ENCODE measurements at places on chromosomes 2 and 18. TPM values are rescaled to one million over a fixed set of nuclear protein-coding genes. Genes with fewer than 3 reads are reported as not detected.

- no peak overlapping the region for H3K27ac ChIP-seq
- peaks cover 2% of the 10 kb centered on the region for H3K27me3 ChIP-seq
- no peak for DNase-seq
Observed at GRCh38 chr2:9299161-9300100, 92.8 kb downstream of the ASAP2 start.

DNA sequence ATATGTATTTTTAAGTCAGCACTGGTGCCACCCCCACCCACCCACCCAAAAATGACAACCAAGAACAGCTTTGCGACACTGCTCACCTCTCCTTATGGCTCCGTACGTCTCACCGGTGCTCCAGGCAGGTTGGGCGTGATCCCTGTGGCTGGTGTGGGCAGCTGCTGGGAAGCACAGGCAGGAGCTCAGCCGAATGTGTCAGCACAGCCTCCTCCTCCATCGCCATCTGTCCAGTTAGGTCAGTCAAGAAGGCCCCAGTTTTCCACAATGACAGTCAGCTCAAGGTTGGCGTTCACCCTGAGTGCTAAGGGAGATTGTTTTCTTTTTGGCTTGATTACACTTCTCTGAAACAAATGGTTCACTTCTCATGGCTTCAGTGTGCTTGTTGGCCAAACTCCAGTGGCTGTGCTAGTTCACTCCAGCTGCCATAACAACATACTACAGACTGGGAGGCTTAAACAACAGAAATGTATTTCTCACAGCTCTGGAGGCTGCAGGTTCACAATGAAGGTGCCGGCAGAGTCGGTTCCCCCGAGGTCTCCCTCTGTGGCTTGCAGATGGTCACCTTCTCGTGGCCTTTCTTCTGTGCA is 30.2 kb downstream of the AMER3 start:
- H3K27ac ChIP-seq, result no peak overlapping the region
- H3K36me3 ChIP-seq, result no peaks in the 10 kb centered on the region
- H3K4me1 ChIP-seq, result no peaks in the 10 kb centered on the region
- no peak overlapping the region for H3K4me3 ChIP-seq

Gene RBKS
- 2.3 TPM for total RNA-seq

Gene EFEMP1
- total RNA-seq, result not detected

Gene ANKAR
- 8.8 TPM for total RNA-seq

- DNase-seq, result no peak
- H3K4me1 ChIP-seq, result no peaks in the 10 kb centered on the region
- no peaks in the 10 kb centered on the region for H3K36me3 ChIP-seq
- H3K4me3 ChIP-seq, result no peak overlapping the region
- H3K27ac ChIP-seq, result no peak overlapping the region
Observed at GRCh38 chr2:66531567-66531966, 96.6 kb downstream of the MEIS1 start.

Gene TOGARAM2
- total RNA-seq, result 5.2 TPM

DNA sequence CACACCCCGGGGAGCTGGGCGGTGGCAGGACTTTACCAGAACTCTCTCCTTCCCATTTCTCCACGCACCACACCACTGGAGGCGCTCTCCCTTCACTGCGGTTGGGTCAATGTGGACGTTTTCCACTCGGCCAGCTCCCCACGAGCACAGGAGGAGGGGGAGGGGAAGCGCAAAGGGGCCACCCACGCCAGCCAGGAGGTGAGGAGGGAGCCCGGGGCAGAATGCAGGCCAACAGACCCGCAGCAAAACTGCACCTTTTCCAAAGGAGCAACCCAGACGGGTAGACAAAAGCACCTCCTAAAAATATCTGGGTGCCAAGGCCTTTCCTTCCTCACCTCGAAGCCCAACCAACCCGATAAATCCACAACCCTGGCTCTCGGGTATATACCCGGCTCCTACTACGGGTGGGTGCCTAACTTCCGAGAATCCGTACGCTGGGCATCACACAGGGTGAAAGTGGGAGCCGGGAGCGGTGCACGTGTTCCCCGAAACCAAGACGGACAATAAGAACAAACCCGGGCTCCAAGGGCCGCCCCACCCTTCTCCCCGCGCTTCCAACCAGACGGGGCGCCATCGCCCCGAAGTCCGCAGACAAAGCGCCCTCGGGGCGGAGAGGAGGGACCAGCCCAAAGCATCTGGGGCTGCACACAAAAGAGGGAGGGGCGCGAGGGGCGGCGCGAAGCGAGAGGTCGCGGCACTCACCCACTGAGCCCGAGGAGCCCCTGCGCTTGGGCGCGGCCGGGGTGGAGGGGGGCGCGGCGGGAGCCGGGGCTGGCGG is 1.0 kb downstream of the RTN4 start:
- H3K36me3 ChIP-seq, result peaks cover 7% of the 10 kb centered on the region
- H3K4me1 ChIP-seq, result peaks cover 41% of the 10 kb centered on the region
- H3K27ac ChIP-seq, result peak overlapping the region; percentile 92
- H3K4me3 ChIP-seq, result peak overlapping the region; percentile 91
- peak; percentile 75 for DNase-seq
- H3K27me3 ChIP-seq, result no peaks in the 10 kb centered on the region

Gene IKZF2
- 18.7 TPM for total RNA-seq

GRCh38 chr2:203623661-203624060 is 82.8 kb upstream of the CD28 start:
- no peak overlapping the region for H3K27ac ChIP-seq
- no peak overlapping the region for H3K4me3 ChIP-seq
- peaks cover 3% of the 10 kb centered on the region for H3K36me3 ChIP-seq
- peaks cover 2% of the 10 kb centered on the region for H3K4me1 ChIP-seq
- H3K27me3 ChIP-seq, result peaks cover 4% of the 10 kb centered on the region
- DNase-seq, result no peak

Gene ANKRD29
- not detected for total RNA-seq

Measured in activated naive CD8-positive, alpha-beta T cell treated with anti-CD3 and anti-CD28 coated beads, Interleukin-2, amount 10 ng/mL, durations not matched to agents 7 days and 5 days (primary cell).